ENCODE measurements at places on chromosomes 6 and 20.

DNA sequence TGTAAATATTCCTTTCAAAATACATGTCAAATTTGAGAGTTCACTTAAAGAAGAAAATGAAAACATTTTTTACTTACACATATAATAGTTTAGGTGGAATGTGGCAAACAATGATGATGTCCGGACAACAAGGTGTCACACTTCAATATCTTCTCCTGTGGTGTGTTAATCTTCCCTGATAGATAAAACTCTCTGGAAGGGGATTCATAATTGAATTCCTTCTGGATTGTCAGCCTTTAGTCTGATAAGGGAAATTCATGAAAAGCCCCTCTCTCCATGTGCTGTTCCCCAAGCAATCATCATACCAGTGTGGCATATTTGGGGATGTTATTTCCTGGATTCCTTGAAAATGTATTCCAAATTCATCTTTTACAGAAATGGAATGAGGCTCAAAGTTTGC lies 971 bp upstream of the SERINC3 start:
- DNase-seq: no peak

DNA sequence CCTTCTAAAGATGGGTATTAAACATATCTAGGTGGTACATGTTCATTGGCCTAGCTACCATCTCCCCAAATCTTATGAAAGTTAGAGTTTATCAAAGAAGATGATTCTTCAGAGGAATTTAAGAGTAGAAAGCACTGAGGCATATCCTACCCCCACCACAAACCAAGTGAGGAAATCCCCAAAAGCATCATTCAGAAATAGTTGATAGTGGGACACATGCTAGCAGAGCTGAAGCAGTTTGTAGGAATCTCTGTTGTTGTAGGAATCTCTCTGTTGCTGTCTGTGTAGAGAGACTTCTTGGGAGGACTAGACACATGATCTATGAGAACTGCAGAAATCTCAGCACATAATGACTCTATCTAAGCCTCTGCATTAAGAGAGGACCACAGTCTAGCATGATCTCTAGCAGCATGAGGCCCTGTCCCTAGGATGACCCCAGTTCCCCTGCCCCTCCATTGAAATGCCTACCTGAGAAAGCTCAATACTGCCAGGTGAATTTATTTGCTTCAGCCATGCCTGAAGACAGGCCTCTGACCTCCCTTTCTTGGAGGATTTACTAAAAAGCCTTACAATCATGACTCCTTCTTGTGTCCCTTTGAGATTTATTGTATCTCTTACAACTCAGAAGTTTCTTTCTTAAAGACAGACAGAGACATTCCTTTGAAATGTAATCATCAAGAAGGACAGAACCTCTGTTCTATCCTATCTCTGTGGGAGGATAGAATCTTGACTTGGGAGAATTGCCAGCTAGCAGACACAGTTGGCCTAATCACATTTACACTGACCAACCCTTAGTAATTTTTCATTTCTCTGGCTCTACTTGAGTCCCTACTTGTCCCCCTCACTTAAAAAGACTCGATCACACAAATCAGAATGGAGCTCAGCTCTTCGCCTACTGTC lies 582.4 kb downstream of the PHF3 start:
- no peak for DNase-seq

DNA sequence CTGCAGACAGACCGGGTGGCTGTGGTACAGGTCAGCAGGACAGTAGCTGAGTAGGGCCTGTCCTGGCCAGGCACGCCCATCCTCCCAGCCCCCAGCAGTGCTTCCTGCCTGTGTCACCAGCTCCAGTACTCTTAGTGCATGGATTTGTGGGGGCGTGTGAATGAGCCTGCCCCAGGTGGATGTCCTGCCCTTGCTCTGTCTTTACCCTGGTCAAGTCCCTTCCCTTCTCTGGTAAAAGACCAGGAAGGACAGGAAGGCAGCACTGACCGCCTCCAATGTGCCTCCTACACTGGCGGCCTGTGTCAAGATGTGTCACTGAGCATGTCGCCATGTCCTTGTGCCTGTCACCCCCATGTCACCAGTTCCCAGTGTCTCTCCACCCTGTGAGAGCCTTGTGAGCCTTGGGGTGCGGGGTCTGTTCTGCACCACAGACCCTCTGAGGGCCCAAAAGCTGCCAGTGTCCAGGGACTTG lies 11.9 kb downstream of the TEAD3 start:
- no peak for DNase-seq

DNA sequence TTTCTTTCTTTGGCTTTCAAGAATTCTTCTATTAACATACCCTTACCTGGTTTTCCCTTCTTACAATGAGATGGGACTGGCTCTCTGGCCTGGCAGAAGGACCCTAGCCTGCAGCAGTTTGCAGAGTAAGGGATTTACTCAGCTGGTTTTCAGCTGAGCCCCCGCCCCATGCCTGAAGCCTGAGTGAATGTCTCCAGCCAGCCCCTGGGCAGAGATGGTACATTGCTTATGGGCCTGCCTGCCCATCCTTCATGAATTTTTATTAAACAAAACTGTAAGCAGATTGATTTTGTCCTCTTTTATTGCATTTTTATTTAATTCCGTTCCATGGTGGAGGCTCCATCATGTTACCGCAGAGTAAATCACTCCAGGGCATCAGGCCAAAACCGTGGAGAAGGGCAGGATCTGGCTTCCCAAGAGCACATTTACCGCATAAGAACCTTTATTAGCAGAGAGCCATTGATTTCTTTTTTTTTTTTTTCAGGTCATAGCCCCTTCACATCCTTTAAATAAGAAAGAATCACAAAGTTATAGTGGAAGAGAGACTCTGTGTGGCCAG lies 316.2 kb downstream of the DHX35 start:
- no peak for DNase-seq

DNA sequence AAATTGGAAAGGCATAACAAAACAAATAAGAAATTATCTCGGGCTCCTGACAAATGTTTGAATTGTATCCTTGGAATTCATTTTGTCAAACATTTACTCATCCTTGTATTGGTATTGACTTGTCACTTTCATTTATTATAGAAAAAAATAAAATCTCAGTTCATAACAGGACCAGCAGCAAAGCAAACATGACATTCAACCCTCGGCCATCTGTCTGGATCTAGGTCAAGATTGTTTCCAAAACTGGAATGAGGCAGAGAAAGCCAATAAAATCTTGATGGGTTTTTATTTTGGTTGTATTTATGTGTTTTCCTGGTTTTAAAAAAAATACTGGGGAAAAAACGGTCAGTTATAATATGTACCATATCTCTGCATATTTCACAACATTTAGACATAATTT lies 42.9 kb upstream of the FABP7 start:
- DNase-seq: no peak

- DNase-seq: no peak
Observed at GRCh38 chr6:49264909-49265308, 198.1 kb downstream of the MMUT start.

GRCh38 chr6:148398678-148399077 lies 56.0 kb downstream of the SASH1 start:
- DNase-seq: no peak

- no peak for DNase-seq
Observed at GRCh38 chr6:1105833-1106400, 206.0 kb upstream of the FOXQ1 start.

- no peak for DNase-seq
Observed at GRCh38 chr6:58198301-58198700, 880.9 kb downstream of the PRIM2 start.
